Cerebellum (tissue), 4 donors: ENCODE measurements at places on chromosomes 2 and 18. TPM values are rescaled to one million over a fixed set of nuclear protein-coding genes. Genes with fewer than 3 reads are reported as not detected.

MEP1B gene
- 0.54 TPM for total RNA-seq

CAVIN2 gene
- 10.5 TPM for total RNA-seq

MROH2A gene
- not detected for total RNA-seq

CTAGE1 gene
- total RNA-seq = not detected

SERPINB2 gene
- total RNA-seq = not detected

STEAP3 gene
- total RNA-seq = 1.4 TPM

DNA sequence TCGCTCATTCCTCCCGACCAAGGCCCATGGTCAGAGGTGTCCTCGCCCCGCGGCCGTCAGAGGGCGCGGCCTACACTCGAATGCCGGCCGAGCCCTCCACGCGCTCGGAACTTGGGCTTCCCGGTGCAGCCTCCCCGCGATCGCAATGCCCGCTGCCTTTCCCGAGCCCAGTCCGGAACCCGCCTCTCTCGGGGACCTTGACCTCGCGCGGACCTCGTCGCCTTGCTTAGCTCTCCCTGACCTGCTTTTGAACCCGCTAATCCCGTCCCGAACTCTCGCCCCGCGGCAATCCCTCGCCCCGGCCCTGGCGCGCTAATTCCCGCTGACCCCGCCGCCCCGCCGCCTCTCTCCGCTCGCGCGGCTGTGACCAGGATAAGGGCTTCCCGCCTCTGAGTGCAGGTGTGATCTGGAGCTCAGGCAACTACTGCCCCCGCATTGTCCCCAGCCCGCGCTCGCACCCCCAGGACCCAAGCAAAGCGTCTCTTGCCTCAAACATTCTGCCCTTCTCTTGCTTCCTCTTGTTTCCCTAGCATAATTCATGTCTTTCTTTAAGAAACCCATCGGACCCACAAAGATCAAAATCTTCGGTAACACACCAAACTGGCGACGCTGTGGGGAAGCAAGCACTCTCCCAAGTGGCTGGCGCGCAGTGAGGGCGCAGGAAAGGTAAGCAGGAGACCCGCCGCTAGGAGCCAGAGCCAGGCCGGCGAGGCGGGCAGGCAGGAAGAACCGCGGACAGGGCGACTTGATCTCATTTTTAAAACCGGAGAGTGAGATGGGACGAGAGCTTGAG is 46.6 kb upstream of the ATP6V1B1 start:
- DNase-seq = peak; percentile 31

DNA sequence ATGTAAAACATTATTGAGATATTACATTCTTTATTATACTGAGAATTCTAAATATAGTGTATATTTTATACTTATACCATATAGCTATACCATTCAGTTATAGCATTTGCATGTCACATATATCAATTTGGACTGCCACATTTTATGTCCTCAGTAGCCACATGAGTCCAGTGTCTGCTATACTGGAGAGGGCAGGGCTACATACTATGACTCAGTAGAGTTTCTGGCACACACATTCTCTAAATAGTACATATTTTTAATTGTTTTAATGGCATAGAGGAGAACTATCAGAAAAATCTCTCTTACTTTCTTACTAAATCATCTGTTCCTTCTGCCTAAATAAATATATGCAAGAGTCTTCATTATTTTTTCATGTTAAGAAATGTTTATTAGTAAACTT is 55.4 kb upstream of the COL5A2 start:
- DNase-seq = no peak

DNA sequence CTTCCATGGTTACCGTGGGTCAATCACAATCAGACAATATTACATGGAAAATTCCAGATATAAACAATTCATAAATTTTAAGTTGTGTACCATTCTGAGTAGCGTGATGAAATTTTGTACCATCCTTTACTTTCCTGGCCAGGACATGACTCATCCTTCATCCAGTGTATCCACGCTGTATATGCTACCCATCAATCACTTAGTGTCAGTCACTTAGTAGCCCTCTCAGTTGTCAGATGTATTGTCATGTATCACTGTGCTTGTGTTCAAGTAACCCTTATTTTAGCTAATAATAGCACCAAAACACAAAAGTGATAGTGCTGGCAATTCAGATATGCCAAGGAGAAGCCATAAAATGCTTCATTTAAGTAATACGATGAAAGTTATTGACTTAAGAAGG is 282.6 kb downstream of the CPS1 start:
- no peak for DNase-seq

GRCh38 chr18:26806224-26806623 is 59.3 kb downstream of the AQP4 start:
- no peak for DNase-seq

GRCh38 chr2:187529977-187530721 is 24.1 kb downstream of the TFPI start:
- DNase-seq = no peak

GRCh38 chr2:32706815-32707579 is 79.1 kb downstream of the TTC27 start:
- DNase-seq = no peak

GRCh38 chr2:142037744-142038143 is 93.1 kb downstream of the LRP1B start:
- DNase-seq = no peak

DNA sequence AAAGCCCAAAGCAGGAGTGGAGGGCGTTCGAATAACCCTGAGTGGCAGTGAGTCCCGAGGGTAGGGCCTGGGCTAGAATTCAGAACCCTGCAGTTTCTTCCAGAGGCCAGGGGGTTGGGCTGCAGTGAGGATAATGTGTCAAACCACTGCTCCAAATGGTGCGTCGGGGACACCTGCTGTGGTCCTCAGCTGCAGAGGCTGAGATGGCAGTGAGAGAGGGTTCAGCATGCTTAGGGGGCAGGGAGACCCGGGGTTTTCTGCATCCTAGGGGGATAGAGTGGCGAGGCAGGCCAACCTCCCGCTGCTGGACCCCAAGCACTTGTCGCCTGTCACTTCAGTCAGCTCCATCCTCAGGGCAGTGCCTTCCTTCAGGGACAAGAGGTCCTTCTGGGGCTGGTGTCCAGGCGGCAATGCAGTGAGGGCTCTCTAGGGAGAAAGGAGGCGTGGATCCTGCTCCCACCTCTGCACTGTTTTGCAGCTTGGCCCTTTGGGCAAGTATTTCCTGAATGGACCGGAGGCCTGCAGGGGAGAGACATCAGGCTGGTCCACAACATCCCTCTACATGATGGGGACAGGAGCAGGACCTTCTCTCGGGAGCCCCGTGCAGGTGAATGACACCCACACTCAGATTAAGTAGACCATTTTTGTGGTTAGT is 8.4 kb upstream of the NTSR2 start:
- DNase-seq = no peak

GRCh38 chr2:38380397-38381130 is 3.5 kb upstream of the ATL2 start:
- DNase-seq = no peak

DNA sequence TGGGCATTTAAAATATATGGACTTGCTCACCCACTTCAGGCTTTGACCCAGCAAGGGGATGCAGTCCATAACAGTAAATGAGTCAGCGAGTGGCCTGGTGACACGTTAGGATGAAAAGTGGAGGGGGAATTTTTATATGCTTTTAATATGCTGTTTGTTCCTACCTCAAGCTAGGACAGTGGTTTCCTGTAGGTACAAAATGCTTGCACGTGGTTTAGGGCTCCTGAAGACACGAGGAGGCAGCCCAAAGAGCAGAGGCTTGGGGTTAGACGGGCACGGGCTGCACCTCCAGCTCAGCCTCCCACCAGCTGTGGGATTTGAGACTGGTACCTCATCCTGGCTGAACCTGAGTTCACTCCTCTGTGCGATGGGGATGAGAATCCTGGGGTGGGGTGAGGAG is 306.2 kb upstream of the CXCR4 start:
- no peak for DNase-seq

DNA sequence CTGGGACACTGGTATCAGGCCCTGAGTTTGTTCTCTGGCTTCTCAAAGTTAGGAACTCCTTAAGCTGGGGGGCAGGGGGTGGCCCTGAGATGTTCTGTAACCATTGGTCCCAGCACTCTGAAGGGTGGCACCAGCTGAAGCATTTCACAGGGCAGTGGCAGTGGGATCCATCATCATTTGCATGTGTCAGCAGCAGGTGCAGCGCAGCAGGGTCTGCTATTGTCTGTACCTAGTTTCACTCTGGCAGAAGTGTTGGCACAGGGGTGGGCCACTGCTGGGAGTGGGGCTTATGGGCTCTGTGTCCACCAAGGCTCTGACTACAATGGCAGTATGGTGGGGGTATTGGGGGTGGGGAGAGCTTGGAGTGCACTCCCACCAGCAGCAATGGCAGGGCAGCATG is 460.4 kb upstream of the ZNF804A start:
- DNase-seq = no peak

GRCh38 chr2:238220892-238221521 is 17.5 kb upstream of the ILKAP start:
- DNase-seq = peak; percentile 92

- no peak for DNase-seq
Measured at GRCh38 chr2:197929008-197929885, 124.9 kb downstream of the PLCL1 start.

DNA sequence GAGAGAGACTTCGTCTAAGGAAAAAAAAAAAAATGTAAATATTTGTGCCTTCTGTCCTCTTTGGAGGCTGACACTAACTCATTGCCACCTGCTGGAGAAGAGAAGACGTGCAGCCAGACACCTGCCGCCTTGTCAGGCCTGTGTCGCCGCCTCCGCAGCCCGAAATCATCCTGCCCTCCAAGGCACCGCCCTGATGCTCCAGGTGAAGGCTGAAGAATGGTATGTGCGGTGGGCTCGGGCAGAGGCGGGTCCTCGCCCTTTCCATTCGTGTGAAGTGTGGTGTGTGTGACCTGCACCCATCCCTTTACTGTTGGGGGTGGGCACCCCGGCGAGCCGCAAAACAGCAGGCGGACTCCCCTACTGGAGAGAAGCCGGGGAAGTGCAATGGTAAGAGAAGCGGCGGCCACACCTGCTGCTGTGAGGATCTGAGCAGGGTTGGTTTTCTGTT is 60.4 kb downstream of the FAM161A start:
- peak; percentile 49 for DNase-seq

- DNase-seq = peak; percentile 58
Measured at GRCh38 chr2:65382776-65383357, 49.5 kb downstream of the SPRED2 start.

DNA sequence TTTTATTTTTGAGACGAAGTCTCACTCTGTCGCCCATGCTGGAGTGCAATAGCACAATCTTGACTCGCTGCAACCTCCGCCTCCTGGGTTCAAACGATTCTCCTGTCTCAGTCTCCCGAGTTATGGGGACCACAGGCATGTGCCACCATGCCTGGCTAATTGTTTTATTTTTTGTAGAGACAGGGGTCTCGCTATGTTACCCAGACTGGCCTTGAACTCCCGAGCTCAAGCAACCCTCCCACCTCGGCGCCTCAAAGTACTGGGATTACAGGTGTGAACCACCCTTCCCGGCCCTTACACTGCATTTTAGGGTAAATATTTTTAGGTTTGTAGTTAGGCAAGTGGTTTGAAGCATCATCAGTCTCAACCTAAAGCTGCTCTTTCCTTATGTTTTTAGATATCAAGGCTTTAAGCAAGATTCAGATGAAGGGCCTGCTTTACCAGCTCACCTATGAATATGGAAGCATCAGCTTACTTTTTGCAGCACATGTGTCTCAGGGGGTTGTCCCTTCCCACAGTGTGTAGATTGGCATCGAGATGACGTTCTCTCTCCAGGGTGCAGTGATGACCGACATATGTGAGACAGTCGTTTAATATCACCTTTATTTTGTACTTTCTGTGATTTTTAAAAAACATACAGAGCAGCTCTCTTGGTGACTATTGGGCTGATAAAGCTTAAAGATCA is 47.2 kb downstream of the ATIC start:
- no peak for DNase-seq

- no peak for DNase-seq
Measured at GRCh38 chr18:48790226-48790863, 160.4 kb downstream of the SMAD7 start.

DNA sequence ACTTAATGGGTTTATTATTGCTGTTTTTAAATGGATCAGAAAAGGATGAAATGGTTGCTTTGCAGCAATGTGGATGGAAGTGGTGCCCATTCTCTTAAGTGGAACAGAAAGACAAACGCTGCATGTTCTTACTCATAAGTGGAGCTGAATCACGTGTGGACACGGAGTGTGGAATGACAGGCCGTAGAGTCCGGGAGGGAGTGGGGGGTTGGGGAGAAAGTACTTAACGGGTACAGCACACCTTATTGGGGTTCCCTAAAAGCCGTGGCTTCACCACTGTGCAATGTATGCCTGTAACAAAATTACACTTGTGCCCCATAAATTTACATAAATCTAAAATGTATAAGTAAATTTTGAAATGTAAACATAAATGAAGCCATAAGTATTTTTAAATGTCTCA is 64.0 kb upstream of the CTDP1 start:
- DNase-seq = no peak

- DNase-seq = no peak
Measured at GRCh38 chr2:146278881-146279280, 1565.9 kb upstream of the ACVR2A start.
